CD4-positive, alpha-beta T cell treated with Interleukin-10 for 1 hour (primary cell): ENCODE measurements at places on chromosomes 1 and 21.
A peak's percentile ranks its signal among the peaks of the same experiment; 100 is the strongest.

- DNase-seq: no peak
Observed at GRCh38 chr1:196477262-196477661, 131.0 kb downstream of the KCNT2 start.

- DNase-seq: peak; percentile 64
Observed at GRCh38 chr1:19704247-19705113, 39.8 kb downstream of the HTR6 start.

DNA sequence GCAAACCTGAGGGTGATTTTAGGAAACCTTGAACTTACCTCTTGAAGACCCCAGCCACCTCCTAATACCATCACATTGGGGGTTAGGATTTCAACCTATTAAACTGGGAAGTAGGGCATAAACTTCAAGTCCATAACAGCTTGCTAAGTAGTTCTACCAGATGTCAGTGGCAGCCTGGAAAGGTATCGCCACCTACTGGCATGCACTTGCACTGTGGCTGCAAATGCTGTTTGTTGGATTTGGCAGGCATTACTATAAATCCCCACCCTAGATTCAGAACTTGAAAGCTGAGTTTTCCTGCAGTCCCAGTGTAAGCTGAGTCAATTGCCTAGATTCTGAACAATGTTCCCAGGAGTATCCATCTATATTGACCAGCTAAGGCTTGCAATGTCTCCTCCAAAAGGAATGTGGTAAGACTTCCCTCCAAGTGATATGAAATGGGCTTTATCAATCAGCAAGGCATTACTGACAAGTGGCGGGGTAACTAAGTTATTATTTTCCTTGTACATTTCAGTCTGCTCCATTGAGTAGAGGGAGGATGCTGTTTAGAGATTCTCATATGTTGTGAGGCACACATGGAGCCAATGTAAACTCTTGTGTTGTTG is 474.5 kb downstream of the PTPRC start:
- DNase-seq: peak; percentile 67

- no peak for DNase-seq
Observed at GRCh38 chr1:233704898-233705723, 91.2 kb downstream of the KCNK1 start.

DNA sequence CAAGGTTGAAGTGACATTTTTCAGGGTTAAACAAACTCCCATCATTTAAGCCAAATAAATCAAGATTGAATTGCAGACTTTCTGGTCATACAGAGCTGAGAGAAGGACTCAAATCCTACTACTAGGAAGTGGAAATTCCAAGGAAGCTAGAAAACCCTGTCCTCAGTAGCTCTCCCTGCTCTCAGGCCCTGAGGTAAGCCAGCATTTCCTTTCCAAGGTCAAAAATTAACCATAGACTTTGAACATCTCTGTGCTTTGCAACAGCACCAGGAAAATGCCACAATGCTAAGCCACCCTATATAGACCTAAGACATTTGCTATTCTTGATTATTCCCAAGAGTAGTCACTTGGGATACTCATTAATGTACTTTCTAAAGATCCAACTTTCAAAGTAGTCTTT is 45.1 kb downstream of the LUZP1 start:
- DNase-seq: no peak

GRCh38 chr1:203777596-203777995 is 12.6 kb downstream of the LAX1 start:
- DNase-seq: no peak

DNA sequence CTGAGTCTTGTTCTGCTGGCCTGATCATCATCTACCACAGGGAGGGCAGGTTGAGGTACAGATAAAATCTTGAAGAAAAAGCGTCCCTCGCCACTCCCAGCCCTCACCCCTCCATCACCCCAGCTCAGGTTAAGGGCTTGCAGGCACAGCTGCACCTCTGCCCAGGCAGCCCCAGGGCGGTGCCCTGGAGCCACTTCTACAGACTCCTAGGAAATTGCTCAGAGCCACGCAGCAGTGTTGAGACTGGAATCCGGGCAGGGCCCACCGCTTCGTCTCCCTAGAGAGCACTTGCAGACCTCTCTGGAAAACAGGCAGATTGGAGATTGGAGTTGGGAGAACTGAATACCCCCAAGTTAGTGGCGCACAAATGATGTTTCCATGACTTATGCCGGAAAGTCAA is 35.3 kb downstream of the VN1R5 start:
- no peak for DNase-seq

- no peak for DNase-seq
Observed at GRCh38 chr1:94395748-94396309, 22.4 kb upstream of the ABCD3 start.

DNA sequence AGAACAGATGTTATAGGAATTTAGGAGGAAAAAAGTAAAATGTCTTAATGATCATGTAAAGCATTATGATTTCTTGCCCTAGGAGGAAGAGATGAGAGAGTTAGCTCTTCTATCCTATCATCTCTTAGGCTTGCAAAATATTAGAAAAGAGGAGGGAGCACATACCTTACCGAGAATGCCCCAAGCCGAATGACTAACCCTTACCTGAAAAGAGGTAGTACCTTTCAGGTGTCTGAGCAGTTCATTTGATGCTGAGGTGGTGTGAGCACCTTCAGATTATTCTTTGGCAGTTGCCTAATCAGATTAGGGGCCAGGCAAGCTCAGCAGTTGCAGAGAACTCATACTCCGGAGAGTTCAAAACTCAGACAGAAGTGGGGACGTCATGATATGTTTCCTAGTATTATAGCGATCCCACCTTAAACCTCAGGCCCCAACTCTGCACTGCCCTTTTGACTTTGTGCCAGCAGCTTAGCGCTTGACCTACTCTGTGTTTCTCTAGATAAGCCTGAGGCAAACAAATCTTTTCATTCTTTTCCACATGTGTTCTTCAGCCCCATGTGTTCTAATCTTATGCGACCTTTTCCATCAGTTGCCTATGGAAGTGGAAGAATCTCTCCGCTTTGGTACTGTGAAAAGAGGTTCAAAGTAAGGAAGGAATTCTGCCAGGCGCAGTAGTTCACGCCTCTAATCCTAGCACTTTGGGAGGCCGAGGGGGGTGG is 52.5 kb downstream of the ATP2B4 start:
- no peak for DNase-seq

- no peak for DNase-seq
Observed at GRCh38 chr1:93701629-93702028, 20.0 kb upstream of the BCAR3 start.

- no peak for DNase-seq
Observed at GRCh38 chr1:41588334-41588875, 103.9 kb upstream of the EDN2 start.

GRCh38 chr1:26574719-26575251 is 45.2 kb downstream of the RPS6KA1 start:
- DNase-seq: no peak

GRCh38 chr1:232789651-232790050 is 15.6 kb upstream of the MAP10 start:
- no peak for DNase-seq

DNA sequence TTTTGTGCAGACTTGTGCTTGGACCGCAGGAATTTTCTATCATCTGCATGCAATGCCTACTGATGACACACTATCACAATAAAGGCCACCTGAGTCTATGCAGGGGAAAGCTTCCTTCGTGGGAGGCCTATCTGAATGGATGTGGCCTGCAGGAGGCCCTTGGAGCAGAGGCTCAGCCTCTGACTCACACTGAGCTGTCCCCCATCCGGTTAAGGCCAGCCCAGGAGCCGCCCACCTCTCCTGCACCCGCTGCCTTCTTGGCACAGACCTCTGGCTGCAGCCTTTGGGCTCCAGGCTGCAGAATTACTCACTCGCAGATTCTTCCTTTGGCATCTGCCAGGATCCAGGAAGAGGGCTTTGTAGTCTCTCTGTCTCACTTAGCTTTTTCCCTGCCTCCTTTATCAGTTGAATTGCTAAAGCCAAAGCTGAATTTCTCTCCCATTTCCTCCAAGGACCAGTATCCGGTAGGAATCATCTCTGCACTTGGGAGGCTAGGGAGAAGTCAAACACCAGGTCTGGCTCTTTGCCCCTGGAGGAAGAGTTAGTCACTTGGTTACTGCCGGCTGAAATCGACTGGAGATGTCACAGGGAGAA is 65.1 kb upstream of the JUN start:
- DNase-seq: no peak

- no peak for DNase-seq
Observed at GRCh38 chr1:22331618-22332423, 119.8 kb upstream of the ZBTB40 start.

GRCh38 chr1:234978397-234979295 is 150.0 kb downstream of the TOMM20 start:
- peak; percentile 72 for DNase-seq

- DNase-seq: no peak
Observed at GRCh38 chr1:184827600-184828368, 73.1 kb upstream of the EDEM3 start.

DNA sequence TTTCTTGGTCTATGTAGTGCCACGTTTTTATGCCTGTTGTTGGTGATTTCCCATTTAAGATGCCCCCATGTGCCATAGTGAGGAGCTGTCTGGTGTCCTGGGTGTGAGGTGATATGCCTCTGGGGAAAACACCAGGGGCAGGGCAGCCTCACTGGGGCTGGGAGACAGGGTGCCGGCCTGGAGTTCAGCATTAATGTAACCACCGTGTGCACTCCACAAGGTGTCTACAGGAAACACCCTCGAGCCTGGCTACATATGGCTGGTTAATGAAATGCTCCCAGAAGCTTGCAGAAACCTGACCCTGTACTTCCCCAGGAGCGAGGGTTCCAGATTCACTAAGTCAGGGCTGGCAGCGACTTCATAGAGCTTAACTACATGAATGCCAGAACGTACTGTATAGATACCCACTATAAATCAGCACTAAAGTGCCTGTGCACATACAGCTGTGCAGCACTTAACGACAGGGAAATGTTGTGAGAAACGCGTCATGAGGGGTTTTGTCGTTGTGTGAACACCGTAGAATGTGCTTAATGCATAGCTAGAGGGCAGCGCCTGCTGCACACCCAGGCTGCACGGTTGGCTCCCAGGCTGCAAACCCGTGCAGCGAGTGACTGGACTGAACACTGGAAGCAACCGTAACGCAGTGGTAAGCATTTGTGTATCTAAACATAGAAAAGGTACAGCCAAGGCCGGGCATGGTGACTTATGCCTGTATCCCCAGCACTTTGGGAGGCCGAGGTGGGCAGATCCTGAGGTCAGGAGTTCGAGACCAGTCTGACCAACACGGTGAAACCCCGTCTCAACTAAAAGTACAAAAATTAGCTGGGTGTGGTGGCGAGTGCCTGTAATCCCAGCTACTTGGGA is 10.4 kb downstream of the TFF2 start:
- DNase-seq: no peak

GRCh38 chr1:85681087-85681486 is 27.1 kb downstream of the ZNHIT6 start:
- DNase-seq: no peak

DNA sequence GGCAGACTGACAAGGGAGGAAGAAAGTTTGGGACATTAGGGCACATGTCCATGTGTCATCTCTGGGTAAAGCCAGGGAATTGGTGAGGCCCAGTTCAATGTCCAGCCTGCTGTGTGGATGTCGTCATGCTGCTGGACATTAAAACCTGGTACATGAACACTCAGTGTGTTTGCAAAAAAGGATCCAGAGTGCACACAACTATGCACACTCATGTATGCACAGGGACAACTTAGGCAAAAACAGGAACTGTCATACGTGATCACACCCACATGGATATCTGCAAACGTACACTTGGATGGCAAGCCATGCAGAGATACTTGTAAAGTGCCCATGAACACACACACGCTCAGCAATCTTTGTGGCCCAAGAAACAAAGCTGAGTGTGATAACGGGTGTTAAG is 47.9 kb upstream of the NEK2 start:
- no peak for DNase-seq

GRCh38 chr1:93433407-93433961 is 14.4 kb upstream of the FNBP1L start:
- no peak for DNase-seq

DNA sequence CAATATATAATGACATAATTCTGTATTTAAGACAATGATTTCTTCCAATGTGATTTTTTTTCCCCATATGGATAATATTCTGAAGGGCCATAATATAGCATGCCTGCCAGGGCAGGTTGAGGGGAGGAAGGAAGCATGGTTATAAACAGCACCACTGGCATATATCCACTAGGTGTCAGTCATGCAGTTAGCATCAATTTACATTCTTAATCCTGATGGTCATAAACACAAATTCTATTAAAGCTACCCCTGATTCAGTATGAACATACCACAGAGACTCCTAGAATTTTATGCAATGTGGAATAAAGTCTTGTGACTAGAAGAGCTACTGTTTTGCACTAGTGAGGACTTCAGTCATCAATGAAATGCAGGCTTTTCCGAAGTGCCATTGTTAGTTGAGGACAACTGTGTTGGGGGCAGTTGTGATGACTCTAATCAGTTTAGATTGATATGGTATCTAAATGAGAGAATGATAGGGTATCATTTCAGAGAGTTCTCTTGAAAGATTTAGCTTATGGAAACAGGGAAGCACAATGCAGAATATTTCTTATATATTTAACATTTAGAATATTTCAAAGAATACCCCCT is 342.7 kb upstream of the NR5A2 start:
- peak; percentile 42 for DNase-seq

DNA sequence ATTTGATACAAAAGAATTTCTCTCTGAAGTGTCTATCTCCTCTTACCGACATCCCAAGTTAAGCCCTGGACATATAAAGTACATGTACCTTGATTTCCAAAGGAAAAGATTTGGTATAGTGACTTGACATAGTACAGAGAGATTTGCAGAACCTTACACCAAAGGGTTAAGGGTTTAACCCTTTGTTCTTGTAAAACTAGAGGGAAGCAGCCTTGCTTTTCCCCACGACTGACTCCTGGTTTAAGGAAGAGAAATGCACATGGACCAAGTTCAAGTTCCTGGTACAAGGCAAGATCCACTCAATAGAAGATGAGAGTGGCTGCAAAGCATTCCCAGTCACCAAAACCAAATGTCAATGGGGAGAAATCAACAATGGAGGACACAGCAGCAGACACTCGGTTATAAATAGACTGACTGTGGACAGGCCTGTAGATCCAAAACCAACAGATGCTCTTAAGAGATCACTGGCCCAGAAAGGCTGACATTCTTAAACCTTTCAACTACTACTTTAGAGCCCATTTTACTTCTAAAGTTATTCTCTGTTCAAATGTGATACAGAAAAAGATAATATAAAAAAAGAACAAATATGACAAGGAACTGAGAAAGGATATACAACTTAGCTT is 69.4 kb downstream of the PUM1 start:
- DNase-seq: no peak

DNA sequence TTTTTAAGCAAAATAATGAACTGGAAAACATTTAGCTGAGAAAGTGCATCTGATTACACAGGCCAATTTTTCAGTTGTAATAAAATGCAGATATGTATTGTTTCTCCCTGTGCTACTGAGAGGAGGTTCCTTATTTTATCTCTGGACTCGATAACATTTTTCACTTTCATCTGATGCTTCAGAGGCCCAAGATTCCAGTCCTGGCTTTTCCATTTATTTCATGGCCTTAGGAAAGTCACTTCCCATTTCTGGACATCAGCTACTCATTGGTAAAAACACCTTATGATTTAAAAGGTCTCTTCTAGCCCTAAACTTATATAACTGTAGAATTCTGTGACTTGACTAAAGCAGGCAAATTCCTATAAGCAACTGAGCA is 203.5 kb downstream of the HHAT start:
- no peak for DNase-seq
